Regular cardiac myocyte (primary cell): ENCODE measurements at places on chromosomes 5 and 9. TPM values are rescaled to one million over a fixed set of nuclear protein-coding genes. Genes with fewer than 3 reads are reported as not detected.

Gene OTULINL
- 0.19 and 0.56 TPM in 2 replicates for total RNA-seq

Gene SEMA5A
- total RNA-seq: 18.0 and 44.3 TPM in 2 replicates

Gene CCNI2
- not detected in 2 replicates for total RNA-seq

Gene CDKN2B-AS1
- total RNA-seq: 1.5 and 3.7 TPM in 2 replicates

Gene ZNF483
- 1.2 and 2.0 TPM in 2 replicates for total RNA-seq

Gene KIF12
- under 0.01 and 0.38 TPM in 2 replicates for total RNA-seq

Gene LTC4S
- 0.19 and 1.4 TPM in 2 replicates for total RNA-seq

Gene APBB3
- 8.6 and 31.3 TPM in 2 replicates for total RNA-seq

Gene ADAMTSL2
- total RNA-seq: 1.2 and 2.8 TPM in 2 replicates

Gene ANGPTL2
- total RNA-seq: 5.9 and 32.7 TPM in 2 replicates

Gene GPR150
- 0.96 and 2.5 TPM in 2 replicates for total RNA-seq

Gene TAF1L
- not detected in 2 replicates for total RNA-seq

Gene KCNV2
- not detected in 2 replicates for total RNA-seq

Gene ADCY2
- not detected in 2 replicates for total RNA-seq

Gene IL9
- total RNA-seq: not detected in 2 replicates

Gene OR1J2
- total RNA-seq: 0.28 TPM in 1 of 2 replicates, not detected in the other

Gene MSX2
- 0.38 and 1.1 TPM in 2 replicates for total RNA-seq

Gene SURF2
- total RNA-seq: 10.1 and 26.1 TPM in 2 replicates

Gene BHMT
- total RNA-seq: under 0.01 TPM in 1 of 2 replicates, not detected in the other
